ENCODE measurements at places on chromosomes 1 and 21.
A peak's percentile ranks its signal among the peaks of the same experiment; 100 is the strongest.

DNA sequence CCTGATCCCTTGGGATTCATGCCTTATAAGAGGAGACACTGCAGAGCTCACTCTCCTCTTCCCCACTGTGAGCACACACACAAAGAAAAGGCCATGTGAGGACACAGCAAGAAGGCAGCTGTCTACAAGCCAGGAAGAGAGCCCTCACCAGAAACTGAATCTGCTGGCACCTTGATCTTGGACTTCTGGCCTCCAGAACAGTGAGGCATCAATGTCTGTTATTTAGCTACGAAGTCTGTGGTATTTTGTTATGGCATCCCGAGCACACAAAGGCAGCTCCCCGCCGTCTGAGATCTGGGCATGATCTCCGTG lies 47.1 kb upstream of the RPL11 start:
- no peak for DNase-seq

DNA sequence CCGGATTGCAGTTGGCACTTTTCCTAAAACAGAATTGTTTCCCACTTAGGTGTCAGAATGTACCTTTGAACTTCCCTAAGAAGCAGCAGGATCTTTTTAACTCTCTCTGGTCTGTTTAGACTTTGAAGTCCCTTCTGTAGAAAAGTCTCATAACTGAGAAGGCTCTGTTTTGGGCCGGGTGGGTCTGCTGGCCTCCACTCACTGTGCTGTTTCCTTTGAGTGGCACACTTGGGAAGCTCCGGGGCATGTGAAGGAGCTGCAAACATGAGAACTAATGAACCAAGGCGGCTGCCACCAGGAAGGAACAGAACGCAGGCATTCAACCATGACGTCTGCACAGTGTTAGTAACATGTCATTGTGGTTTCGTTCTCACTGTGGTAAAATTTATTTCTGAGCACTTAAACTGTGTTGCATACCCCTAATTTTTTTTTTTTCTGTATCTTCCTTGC lies 19.5 kb upstream of the NCMAP start:
- peak; percentile 79 for DNase-seq

DNA sequence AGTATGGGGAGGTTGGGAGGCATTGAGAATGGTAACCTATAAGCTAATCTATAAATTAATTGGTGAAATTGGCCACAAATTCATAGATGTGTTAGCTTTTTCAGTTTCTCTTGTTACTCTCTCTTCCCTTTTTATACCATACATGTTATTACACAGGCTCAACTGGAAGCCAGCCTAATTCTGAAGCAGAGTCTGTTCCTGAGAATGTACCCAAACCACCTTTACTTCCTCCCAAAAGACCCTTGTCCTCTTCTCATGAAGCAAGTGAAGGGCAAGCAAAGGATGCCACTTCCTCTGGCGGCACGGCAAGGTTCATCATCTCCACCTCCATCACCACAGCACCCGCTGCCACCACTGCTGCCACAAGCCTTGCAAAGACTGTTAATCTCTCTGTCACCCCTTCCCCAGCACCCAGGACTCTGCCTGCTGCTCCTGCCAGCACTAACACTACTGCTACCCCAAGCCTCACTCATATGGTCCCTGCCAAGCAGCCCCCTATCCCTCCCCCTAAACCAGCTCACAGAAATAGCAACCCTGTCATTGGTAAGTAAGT lies 39.5 kb upstream of the RCC1 start:
- DNase-seq, result no peak

- DNase-seq, result no peak
Measured at GRCh38 chr1:33586106-33586505, 113.7 kb downstream of the ZSCAN20 start.

DNA sequence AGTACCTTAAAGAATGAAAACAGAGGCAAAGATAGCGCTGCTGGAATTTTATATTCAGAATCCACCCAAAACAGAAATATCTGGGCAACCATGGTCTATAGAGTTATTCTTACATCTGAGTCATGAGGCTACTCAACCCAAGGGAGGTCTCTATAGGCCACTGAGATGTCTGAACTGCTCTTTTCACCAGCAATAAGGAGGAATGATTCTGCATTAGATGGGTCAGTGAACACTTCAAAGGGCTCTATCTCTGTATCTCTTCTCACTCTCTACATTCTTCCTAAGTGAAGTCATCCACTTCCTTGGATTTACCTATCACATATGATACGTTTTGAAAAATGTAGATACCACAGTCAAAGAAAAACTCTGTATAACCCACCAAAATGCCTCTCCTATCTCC lies 90.2 kb upstream of the NGF start:
- no peak for DNase-seq

GRCh38 chr1:102715150-102715549 lies 393.2 kb downstream of the COL11A1 start:
- DNase-seq, result no peak

DNA sequence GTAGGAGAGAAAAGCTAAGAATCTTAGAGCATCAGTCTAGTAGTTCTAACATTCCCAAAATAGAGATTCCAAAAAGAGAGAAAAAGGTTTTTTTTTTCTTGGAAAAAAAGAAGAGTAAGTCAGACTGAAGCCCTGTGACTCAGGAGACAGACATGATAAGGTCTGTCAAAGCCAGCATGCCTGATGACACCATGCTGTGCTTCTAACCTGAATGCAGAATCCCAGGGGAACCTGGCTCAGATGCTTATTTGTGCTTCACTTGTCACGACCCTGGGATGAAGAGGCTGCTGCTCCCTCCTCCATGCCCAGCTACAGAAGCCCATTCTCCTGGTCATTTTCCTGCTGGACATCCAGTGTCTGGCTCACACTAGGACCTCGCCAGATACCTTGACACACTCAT lies 44.3 kb downstream of the ERICH3 start:
- no peak for DNase-seq

- DNase-seq, result no peak
Measured at GRCh38 chr1:210641582-210641981, 312.9 kb downstream of the HHAT start.

DNA sequence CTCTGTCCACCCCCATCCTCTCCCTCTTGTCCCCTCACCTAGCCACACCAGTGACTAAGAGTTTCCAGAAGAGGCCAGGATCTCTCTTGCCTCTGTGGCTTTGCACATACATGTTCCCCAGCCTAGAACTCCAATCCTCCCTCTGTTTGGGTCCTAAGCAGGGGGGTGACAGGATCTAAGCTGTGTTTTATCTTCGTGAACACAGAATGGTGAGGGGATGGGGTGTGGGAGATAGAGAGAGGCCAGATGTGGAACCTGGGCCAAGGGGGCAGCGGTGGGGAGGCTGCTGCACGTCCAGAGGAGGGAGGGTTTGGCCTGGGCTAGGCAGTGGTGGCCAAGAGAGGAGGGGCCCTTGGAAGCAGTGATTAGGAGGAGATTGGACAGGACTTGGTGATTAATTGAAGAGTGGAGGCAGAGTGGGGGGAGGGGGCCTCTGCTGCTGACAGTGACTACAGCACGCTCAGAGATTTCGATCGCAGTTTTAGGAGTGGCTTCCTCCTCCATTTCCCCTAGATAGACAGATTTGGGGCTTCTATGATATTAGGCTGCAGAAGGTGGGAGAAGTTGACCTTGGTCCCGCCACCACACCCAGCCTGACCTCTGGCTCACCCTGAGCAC lies 17.1 kb upstream of the ADGRB2 start:
- no peak for DNase-seq

- no peak for DNase-seq
Measured at GRCh38 chr1:162587347-162587746, 25.8 kb downstream of the UAP1 start.

- peak; percentile 83 for DNase-seq
Measured at GRCh38 chr1:98870959-98871903, 133.4 kb downstream of the PLPPR5 start.

- no peak for DNase-seq
Measured at GRCh38 chr1:154474802-154475201, 27.2 kb upstream of the TDRD10 start.

DNA sequence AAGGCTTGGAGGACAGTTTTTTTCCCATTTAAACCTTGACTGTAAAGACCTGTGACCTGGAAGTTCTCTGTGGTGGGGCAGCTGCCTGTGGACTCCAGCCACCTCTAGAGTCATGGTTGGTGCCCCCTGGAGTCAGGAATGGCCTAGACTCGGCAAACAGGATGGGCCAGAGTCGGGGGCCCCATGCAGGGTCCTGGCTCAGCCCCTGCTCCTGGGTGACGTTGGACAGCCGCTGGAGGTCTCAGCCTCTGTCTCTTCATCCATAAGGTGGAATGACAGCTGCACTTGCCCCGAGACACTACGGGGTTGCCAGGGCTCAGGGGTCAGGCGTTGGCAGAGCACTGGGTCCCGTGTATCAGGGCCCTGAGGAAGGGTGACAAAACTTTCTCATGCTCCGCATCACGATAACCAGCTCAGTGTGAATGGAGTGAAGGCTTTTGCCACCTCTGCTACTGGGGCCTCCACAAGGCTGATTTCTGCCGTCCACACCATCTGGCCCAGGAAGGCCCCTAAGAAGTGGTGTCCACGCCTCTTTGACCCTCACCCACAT lies 58.5 kb upstream of the TTC34 start:
- DNase-seq, result no peak

GRCh38 chr1:242065813-242066212 lies 66.9 kb upstream of the MAP1LC3C start:
- no peak for DNase-seq

DNA sequence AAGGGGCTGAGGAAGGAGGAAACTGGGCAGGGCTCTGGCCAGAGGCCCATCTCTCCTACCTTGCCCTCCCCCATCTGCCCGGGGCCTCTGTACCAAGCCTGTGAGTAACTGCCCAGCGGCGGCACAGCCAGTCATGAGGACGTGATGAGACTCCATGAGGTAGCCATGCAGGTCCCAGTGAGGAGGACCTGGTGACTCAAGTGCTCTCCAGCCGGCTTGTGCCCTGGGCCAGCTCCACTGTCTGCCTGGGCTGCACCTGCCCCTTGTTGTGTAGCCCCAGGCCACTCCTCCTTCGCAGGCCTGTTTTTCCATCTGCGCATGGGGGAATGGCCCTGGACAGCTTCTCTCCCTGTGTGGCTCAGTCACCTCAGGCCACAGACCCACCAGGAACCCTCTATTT lies 42.0 kb upstream of the PADI1 start:
- no peak for DNase-seq

GRCh38 chr21:45356251-45356650 lies 48.7 kb upstream of the COL18A1 start:
- DNase-seq, result no peak

- peak; percentile 24 for DNase-seq
Measured at GRCh38 chr21:32733990-32734613, 6.3 kb upstream of the SYNJ1 start.

DNA sequence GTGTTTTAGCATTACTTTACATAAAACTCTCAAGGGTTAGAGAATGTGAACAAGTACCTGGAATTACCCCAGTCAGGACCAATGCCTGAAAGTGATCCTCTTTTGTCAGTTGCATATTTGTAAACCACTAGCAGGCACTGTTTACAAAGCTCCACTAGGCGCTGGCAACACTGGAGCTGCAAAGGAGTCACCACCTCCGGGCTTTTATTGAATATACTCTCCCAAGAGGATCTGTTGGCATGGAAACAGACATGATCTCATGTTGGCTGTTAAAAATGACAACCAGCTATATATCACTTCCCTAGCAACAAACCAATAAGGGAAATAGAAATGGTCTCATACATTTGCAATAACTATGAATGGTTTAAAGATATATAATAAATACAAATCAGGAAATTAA lies 116.0 kb downstream of the TTLL7 start:
- DNase-seq, result no peak

- DNase-seq, result no peak
Measured at GRCh38 chr21:27462726-27463125, 495.8 kb upstream of the ADAMTS5 start.

- no peak for DNase-seq
Measured at GRCh38 chr1:29896791-29897714, 660.7 kb downstream of the PTPRU start.

DNA sequence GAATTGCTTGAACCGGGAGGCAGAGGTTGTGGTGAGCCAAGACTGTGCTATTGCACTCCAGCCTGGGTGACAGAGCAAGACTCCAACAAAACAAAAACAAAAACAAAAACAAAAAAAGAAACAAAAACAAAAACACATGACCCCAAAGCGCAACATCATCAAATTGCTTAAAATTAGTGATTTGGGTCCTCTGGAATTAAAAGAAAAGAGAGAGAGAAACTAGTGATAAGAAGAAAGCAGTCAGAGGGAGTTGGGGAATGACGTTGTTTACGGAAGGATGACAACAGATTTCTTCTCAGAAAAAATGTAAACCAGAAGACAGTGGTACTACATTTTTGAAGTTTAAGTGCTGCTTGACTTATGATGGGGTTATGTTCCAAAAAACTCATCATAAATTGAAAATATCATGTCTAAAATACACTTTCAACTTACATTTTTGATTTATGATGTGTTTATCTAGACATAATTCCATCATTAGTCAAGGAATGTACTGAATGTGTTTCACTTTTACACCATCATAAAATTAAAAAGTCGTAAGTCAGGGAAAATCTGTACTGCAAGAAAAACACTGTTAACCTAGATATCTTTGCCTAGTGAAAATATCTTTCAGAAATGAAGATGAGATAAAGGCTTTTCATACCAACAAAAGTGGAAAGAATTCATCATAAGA lies 88.0 kb downstream of the MT1HL1 start:
- DNase-seq, result no peak

DNA sequence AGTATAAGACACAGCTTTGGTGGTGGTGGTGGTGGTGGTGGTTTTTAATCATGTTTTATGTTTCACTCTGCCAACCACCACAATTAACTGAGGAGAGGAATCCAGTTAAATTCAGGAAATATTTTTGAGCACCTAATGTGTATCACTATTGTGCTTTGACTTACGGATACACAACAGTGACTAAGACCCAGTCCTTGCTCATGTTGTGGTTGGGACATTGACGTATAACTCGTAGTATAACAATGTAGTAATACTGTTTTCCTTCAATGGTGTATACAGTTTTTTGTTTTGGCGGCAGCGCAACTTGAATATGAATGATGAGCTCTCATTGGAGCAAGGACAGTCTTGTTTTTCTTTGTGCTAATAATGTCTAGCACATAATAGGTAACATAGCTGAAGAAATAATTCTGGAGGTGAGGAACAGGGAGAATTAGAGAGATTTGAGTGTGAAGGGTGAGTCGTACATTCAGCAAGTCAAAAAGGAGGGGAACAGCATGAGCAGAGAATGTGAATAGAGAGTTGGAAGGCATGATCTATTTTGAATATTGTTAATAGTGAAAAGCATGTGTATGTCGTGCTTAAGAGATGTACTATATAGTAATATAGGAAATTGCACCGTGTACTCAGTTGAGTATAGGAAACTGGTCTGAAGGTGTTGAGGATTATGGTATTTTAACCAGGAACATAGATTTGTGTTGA lies 5.5 kb downstream of the CACYBP start:
- peak; percentile 30 for DNase-seq
